Esophagus squamous epithelium (tissue), 5 donors: ENCODE measurements at places on chromosomes 2 and 18.

GRCh38 chr2:207813221-207813916 lies 43.7 kb upstream of the FZD5 start:
- no peak for DNase-seq

DNA sequence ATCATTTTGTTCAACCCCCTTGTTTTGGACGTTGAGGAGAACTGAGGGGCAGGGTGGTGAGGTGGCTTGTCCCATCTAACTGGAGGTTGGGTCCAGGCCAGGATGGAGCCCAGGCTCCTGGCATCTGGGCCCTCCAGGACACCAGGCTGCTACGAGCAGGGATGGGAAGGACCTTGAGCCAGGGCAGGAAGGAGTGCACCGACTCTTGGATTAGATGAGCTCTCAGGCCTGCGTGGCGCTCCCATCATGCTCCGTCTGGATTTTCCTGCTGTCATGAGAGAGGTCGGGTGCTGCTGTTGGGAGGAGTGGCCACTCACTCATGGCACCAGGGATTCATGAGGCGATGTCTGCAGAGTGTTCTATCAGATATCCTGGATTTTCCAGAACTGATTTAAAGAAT lies 18.3 kb upstream of the ALLC start:
- DNase-seq = no peak

GRCh38 chr2:150041722-150042425 lies 445.6 kb downstream of the RND3 start:
- DNase-seq = no peak

GRCh38 chr2:12605936-12606335 lies 110.8 kb upstream of the TRIB2 start:
- no peak for DNase-seq

GRCh38 chr2:232368311-232368731 lies 10.2 kb upstream of the ALPP start:
- no peak for DNase-seq

DNA sequence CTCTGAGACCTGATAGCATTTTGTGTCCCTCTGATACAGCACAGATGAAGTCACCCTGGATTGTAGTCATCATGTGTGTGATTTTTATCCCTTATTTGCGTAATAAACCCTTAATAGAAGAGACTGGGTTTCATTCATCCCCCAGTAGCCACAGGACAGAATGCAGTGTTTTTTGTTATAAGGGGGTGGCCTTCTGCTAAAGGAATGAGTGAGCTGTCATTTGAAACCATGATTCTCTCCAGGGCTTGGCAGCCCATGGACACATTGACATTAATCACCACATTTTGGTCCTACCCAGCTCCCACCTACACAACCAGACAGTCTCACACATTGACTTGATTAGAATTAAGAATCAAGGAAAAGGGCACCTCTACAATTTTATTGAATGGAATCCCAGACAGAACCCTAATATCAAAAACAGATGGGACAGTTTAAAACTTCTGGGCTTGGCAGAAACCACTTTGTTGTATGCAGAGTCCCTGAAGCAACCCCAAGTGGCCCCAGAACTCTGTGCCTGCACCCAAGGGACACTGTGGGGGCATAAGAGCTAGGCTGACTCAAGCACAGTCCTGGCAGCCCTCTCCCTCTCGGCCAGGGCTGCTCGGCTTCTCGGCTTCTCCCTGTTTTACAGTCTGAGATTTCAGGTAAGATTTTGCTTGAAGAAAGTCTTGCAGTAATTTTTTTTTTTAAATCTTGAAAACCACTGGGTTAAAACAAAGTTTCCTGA lies 254.0 kb upstream of the SLC14A2 start:
- DNase-seq = no peak

DNA sequence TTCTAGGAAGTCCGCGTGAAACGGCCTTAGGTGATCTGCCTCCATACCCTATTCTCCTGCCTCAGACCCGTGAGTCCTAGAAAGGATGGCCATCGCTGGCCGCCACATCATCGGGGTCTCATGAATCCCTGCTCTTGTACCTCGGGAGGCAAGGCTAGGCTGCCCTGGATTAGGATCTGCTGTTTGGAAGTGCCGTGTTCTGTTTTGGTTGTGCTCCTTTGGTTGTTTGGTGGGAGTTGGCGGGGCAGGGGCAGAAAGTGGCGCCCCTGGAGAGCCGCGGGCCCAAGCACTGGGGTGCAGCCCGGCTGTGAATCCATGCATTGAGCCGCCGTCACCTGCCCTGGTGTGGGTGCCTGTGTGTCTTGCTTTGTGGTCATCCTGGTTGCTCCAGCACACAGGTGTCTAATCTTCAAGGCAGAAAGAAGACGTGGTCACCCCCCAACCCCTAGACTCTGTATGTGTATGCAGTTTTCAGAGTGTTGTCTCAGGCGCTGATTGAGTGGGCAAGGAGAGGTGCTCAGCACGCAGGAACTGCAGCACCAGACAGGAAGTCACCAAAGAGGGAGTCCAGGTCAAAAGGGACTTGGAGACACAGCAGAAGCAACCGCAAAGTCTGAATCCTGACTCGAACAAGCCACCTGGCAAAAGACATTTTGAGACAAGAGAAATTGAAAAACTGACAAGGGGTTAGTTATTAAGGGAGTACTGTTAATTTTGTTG lies 80.0 kb upstream of the LDLRAD4 start:
- DNase-seq = no peak

DNA sequence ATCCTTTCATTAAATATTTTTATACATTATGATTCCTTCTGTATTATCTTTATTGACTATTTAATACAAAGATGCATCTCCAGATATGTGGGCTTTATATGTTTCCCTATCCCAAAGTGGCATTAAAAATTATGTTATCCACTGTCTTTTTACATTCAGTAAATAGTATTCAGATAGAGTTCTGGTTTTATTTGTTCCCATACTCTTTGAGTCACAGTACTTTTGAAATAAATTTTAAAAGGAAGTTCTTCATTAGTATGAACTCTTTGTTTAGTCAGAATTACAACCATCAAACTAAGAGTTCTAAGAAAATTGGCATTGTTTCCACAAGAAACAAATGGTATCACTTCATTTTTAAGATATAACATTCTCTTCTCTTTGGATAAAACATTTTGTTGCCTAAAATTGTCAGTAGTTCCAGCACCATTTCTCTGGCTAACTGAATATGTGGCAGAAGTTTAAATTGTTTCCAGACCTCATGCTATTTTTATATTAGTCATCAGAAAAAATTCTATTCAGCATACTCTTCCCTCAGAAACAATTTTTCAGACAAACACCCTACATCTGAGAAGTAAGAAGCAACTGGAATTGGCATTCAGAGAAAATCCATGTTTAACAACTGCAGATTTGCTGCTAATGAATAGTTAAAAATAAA lies 88.5 kb upstream of the COL5A2 start:
- DNase-seq = no peak

GRCh38 chr18:32469691-32470459 lies 807 bp downstream of the GAREM1 start:
- DNase-seq = no peak

DNA sequence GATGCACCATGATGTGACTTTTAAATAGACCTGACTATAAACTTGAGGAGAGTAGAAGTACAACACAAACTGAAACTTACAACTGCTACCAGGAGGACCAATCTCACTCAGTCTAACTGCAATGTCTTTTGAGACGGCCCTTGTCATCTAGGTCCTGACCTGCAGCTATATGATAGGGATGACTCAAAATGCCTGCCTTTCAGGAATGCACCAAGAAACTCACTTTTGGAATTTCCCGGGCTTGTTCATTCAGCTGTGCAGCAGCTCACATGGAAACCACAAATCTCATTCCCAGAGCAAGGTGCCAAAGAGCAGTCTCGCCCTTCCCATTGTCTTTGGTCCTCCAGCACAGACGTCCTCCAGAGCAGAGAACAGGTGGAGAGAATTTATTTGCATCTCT lies 113.7 kb downstream of the SPOPL start:
- DNase-seq = no peak

DNA sequence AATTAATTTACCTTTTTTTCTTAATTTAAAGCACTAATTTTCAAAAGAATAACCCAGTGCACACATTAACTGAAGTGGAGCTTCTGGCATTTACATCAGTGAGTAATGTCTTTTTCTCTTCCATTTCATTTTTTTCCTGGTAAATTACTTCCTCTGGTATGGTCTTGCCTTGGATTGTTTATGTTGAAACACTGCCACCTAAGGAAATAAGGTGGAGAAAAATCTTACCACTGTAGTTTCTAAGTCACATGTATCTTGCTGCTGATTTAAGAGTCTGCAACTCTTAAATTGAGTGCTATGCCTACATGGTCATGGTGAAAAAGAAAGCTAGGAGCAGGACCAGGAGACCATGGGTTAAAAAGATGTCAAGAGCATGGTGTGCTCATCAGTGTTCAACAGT lies 51.0 kb downstream of the TTC27 start:
- DNase-seq = no peak
